ENCODE measurements at places on chromosomes 1 and 21.

DNA sequence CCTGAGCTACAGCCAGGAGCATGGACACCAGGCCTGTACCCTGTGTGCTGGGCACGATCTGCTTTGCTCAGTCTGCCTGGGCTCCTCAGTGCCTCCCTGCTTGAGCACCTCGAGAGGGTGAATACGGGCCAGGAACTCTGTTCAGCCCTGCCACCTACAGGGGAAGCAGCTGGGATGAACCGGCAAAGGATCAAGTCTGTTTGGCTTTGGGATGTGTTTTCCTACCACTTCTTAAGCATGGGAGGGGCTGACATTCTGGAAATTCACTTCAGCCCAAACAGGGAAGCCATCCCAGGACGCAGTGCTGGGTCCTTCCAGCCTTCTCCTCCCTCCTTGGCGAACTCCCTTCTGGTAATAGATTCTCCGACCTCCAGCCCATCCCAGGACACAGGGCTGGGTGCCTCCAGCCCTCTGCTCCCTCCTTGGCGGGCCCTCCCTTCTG is 55.8 kb upstream of the SELENON start:
- DNase-seq, result no peak

GRCh38 chr1:211735208-211736170 is 60.1 kb upstream of the NEK2 start:
- no peak for DNase-seq

DNA sequence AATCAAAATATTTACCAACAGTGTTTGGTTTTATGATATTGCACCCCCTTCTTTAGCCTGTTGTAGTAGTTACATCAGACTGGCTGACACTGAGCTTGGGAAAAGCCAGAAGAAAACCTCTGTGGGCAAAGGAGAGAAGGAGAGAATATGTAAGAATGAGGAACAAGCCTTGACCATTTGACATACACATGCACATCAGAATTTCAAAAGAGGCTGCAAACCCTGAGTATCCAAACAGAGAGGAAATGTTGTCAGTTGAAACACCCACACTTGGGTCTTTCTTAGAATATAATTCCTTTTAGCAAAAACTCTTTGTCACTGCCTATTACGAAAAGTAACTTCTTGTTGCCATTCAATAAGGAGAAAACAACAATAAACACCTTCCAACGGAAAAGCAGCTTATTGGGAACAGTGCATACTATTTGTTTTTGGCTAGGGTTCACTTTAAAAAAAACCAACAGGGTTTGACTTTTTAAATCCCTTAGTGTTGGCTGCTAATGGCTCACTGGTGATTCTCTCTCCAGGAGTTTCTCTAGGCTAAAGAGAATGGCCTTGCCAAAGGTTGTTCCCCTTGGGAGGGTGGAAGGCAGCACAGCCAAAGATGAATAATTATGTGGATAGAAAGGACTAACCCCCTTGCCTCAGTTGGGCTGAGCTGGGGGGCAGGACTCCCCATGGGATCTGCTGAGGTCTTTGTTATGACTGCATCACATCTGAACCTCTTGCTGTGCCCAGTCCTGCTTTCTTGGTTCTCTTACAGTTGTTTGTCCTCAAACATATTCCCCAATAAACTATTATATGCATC is 48.9 kb downstream of the GORAB start:
- DNase-seq, result no peak

GRCh38 chr1:36385410-36386264 is at the start of gene STK40:
Gene STK40, minus strand, starts transcription at chr1:36385924. Its CDS starts 24,592 bp downstream, at chr1:36361332.
- DNase-seq, result peak; percentile 90

- DNase-seq, result no peak
Observed at GRCh38 chr1:46544561-46545240, 6.7 kb downstream of the KNCN start.

DNA sequence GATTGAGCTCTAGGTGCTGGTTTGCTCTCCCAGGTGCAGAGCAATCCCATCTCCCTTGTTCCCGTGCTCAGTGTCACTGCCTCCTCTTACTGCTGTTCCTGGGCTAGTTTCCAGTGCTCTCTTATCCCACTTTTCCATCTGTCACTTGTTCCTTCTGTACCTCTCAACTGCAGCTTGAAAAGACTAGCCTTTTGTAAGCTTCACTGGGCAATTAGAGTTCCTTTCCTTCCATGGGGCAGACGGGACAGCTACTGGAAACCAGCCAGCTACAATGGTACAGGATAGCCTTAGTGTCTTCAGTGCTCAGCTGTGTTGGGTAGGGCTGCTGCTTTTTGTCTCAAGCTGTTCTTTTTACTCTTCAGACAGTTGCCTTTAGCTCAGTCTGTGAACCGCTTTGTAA is 31.6 kb downstream of the AGT start:
- DNase-seq, result no peak

GRCh38 chr1:42975561-42976225 is 17.0 kb upstream of the SLC2A1 start:
- DNase-seq, result no peak

DNA sequence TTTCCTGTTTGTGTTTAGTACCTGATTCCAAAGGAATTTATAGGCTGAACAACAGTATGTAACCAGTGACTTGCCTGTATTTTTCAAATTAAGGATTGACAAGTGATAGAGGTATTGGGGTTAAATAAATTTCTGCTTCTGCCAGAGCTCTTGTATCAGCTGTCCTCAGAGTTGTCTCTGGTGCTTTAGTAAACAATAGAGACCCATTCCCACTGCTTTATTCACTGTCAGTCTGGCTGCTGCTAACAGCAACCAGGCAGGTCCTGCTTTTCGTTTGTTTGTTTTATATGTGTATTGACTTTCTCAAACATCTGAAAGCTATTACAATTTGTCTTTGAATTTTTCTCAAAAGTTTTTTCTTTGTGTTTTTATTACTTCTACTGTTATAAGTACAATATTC is 76.1 kb downstream of the OLFM3 start:
- DNase-seq, result no peak

GRCh38 chr21:41459884-41460534 is 34.0 kb downstream of the MX1 start:
- DNase-seq, result no peak

DNA sequence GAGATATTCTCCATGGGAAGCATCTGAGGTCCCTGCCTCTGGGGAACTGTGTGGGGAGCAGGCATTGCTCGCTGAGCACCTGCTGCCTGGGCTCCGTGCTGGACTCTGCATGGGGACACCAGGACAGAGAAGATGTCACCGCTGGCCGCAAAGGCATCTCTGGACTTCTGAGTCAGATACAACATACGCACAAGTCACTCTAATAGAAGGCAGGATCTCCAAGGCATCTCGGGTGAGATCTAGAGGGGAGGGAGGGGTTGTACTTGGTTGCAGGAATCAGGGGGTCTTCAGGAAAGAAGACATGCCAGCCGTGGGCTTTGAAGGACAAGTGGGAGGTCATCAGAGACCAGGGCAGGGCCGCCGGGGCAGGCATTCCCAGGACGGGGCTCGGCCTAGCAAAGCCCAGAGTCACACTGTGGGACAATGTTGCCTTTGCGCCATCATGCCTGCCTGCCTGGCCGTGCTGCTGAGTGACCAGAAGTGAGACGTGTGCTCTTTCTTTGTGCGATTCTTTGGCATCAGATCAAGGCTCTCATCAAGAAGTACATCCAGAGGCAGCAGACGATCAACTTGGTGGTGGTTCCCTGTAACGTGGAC is 28.3 kb downstream of the MX2 start:
- no peak for DNase-seq

GRCh38 chr1:217453816-217454215 is 177.1 kb downstream of the GPATCH2 start:
- no peak for DNase-seq

DNA sequence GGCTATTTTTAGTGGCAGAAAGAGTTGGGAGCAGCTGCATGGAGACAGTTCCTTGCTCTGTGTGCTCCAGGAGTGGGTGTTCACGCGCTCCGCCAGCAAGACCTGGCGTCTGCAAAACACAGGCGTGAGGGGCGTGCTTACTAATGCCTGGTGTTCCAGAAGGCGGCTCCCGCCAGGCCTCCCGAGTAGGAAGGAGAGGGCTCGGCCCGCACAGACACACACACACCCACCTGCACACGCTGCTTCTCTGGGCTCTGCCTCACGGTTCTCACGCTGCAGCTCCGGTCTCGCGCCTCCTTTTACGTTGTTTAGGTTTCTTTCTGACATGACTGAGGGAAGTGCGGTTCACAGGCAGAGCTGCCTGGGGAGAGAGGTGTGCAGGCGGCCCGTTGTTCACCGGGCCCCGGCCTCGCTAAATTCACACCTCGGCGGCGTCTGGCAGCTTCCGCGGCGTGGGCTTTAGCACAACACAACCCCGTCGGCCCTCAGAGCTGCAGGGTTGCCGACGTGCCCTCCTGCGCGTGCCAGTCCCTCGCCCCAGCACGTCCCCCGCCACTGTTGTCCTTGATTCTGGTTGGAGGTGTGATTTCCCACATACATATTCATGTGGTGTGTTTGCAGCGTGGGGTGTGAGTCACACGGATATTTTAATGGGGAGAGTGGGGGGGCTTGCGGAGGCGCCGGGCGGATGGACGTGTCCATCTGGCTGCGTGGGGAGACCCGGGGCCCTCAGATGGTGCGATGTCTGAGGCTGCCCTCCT is 77.0 kb downstream of the SKI start:
- no peak for DNase-seq

- no peak for DNase-seq
Observed at GRCh38 chr1:233386336-233386735, 58.8 kb downstream of the MAP3K21 start.

GRCh38 chr1:166884971-166885370 is 8.9 kb upstream of the TADA1 start:
- DNase-seq, result no peak

GRCh38 chr1:182484531-182485257 is 34.7 kb downstream of the RGSL1 start:
- DNase-seq, result no peak

GRCh38 chr1:154590756-154591155 is 17.2 kb downstream of the ADAR start:
- no peak for DNase-seq

GRCh38 chr1:121538943-121539575 is 354.3 kb downstream of the SRGAP2C start:
- DNase-seq, result no peak

DNA sequence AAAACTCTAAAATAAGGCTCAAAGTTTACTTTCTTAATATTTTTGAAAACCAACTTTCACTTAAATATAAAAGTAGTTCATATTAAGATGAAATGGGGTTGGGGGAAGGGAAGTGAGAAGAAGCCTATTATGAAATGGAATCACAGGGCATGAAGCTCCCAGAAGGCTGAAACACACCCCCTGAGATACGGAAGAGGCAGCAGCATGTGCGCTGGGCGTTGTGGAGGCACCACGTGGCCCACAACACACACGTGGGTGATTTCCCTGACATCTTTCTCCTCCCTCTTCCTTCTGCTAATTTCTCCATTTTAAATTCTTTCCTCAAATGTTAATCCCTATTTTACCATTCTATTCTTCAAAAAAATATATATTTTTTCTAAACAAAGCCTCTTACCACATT is 35.6 kb upstream of the SEC16B start:
- DNase-seq, result no peak

- DNase-seq, result no peak
Observed at GRCh38 chr1:202124142-202124541, 1.4 kb downstream of the GPR37L1 start.

- no peak for DNase-seq
Observed at GRCh38 chr1:108729481-108729880, 16.8 kb downstream of the FNDC7 start.

- DNase-seq, result no peak
Observed at GRCh38 chr1:11611638-11612327, 42.4 kb downstream of the FBXO2 start.

DNA sequence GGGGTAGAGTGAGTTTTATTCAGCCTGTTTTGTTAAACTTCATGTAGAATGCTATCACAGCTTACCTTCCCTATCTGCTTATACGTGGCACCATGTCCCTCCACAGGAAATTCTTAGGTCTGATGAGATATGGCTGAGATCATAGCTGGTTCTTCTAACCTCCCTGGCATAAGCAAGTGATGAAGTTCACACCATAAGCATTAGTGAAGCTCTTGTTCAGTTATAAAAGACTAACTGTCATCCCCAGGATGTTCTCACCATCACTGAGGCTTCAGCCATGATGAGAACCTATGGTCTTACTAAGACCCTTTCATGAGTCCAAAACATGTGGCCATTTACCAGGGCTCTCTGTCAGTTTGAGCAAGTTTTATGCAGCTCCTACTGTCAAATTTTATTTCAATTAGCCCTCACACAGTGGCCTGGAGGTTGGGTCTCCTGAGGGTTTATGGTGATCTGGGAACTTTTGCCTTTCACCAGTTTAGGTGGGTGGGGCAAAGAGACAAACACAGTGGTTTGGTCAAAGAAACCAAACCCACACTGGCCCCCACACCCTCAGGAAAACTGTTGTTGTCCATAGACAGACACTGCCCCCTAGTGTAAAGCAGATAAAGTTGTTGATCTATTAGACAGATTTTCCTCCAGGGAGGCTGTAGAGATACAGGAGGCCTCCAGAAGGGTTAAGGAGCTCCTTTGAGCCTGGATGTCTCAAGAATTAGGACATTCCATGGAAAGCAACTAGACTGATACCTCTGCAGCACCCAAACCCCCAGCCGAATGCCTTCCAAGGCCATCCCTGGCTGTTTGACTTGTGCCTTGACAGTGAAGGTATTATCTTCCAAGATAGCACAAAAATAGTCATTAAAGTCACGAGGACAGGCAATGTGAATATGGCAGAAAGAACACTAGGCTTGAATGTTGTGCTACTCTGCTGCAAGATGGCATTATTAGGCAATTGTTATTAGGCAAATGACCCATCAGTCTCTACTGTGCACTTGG is 5.0 kb downstream of the SLC22A15 start:
- no peak for DNase-seq

DNA sequence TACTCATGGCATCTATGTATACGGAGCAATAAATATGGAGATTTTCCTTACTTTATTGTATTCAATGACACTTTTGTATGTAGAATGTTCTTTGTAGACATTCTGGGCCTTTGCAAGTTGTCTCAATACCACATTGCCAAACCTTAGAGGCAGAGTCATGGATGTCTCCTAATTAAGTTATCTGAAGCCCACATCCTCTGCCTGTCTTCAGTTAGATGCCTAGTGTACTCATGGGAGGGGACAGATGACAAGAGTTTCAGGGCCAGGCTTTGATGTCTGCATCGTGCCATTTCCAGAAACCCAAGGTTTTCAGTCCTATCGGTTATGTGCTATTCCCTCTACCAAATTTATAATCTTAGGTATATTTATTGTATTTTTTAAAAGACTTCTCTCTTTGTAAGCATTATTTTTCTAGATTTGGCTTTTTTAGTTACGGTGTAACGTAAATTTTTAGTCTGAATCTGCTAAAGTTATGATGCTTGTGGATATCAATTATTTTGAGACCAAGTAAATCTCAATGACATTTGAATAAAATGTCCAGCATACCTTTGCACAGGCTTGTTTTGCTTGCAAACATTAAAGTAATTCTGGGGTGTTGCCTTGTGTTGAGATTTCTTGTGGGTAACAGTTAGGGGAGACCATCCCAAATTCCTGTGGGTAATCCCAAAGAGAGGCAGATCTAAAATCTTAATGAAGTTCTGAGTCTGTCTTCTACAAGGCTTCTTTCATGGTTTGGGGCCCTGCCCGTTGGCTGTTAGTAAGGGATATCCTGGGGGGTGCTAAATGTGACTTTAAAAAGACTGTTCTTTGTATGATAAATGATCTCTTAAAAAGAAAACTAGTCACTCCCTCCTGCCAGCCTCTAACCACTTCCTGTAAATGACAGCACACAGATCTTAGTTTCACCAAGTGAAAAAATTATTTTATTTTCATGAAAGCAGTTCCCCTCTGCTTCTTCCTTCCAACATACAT is 8.0 kb upstream of the MACF1 start:
- DNase-seq, result no peak

Measured in esophagus squamous epithelium (tissue), 5 donors.